Stomach (tissue), 19 donors: ENCODE measurements at places on chromosomes 5 and 9.

DNA sequence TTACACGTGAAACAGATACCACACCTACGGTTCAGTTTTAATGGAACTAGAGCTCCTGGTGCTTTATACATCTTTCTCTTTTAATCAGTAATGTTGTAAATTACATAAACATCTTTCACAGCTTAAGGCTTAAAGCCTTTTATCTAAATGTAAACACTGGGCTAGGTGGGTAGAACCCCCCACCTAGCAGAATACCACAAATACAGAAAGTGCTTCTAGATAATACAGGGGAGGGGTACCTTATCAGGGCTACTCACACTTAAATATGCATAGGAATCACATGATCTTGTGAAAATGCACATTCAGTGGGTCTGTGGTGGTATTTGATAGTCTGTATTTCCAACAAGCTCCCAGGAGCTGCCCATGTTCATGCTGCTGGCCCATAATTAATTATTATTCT is 256.4 kb upstream of the TARS1 start:
- DNase-seq: no peak

DNA sequence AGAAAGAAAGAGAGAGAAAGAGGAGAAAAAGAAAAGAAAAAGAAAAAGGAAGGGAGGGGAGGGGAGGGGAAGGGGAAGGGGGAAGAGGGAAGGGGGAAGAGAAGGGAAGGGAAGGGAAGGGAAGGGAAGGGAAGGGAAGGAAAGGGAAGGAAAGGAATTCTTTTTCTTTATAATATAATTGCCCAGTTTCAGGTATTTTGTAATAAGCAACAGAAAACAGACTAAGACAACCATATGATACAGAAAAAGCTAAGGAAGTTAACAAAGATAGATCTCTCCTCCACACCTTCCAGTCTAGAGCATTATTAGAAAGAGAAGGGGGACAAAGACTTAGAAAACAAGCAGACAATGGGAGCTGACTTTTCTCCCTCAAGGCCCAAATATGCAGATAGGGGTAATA is 31.0 kb downstream of the MEIKIN start:
- DNase-seq: no peak

GRCh38 chr9:135442075-135442474 is 37.5 kb upstream of the PPP1R26 start:
- no peak for DNase-seq

DNA sequence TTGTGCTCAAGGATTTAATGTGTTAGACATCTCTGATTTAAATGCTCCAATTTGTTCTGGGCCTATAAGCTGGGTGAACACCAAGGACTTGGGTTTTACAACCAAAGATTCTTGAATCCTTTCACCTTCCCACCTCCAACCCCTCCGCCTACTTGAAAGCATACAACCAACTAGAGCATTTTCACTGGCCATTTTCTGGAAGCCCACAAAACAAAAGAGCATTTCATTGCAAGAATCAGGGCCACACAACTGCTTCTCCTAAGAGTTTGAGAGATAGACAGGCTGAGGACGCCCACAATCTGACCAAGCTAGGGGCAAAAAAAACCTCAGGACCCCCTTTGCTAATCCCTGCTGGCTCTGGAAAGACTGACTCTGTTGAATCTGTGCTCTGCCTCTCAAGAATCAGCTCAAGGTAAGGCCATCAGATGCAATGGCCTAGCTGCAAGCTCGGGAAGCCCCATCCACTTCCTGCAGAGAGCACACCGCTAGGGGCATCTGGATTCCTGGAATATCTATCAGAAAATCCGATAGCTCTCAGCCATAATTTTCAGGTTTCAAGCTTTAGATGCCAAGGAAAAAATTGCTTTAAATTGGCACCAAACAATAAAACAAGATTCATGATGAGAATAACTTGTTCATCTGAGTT is 57.7 kb downstream of the RETREG1 start:
- no peak for DNase-seq

GRCh38 chr9:77433675-77434445 is 214.3 kb downstream of the GNA14 start:
- peak; percentile 90 for DNase-seq

DNA sequence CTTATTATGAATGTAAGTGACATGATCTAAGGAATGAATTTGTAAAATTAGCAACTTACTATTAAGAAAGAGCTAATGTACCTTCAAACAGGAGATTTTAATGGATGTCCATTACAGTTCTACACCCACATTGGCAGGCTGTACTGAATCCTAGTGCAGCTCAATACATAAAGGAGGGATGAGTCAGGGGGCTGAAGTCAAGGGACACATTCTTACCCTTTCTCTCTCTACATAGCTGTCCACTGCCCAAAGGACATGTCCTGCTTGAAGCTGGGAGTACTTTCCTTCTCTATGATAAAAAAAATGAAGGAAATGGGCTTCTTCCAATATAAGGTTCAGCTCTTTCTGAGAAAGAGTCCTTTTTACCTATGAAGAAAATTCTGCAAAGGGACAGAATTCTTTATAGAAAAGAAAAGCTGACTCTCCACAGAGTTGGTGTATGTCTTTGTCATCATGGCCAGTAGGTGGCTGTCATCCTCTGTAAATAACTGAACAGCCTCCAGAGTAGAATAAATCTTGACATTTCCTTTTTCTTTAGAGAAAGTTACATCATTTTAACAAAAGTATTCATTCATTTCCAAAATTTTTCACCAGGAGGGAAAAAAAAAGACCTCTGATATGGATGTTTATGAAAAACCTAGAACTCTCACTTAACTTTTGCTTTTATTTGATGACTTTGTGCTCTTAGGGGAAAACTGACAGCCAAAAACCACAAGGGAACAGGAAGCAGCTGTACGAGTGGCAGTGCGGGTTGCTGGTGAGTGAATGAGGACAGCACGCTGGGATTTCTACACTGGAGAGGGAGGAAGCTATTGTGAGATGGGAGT is 13.1 kb upstream of the IFNA14 start:
- DNase-seq: peak; percentile 55

GRCh38 chr5:620152-620551 is 8.0 kb downstream of the CEP72 start:
- DNase-seq: no peak

DNA sequence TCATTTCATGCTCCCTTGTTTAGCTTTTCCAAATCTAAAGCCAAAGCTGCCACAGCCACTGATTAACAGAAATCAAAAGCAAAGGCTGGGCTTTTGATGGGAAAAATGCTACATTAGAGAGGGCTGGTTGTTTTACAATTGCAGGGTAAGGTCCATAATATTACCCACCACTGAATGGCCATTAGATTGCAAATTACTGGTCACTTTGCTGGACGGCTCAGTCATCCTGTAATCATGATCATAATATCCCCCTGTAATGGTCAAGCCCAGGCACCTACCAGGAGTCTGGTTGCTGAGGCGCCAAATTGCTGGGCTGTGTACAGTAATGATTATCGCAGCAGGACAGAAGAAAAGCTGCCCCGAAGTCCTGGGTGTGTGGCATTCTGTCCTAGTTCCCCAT is 286.5 kb downstream of the ZSWIM6 start:
- DNase-seq: no peak

GRCh38 chr5:148446611-148447010 is 62.9 kb downstream of the FBXO38 start:
- DNase-seq: no peak

DNA sequence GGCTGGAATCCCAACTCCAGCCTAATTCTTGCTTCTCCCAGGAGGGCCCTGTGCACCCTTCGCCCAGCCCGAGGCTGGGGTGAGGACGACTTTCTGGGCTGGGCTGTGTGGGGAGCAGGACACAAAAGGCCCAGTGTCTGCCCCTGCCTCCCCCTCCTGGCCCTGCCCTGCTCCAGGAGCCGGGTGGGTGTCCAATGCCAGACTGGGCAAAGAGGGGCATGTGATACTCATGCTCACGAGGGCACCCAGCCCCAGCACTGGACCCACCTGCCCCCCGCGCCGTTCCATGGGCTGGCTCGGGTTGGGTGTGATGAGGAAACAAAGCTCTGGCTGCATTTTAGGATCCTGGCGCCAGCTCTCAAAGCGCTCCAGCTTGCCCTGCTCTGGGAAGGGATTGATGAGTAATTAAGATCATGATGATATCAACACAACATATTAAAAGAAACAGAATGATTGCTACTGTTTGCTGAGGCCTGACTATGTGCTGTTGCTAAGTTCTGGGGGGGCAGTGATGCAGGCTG is 30.7 kb downstream of the LHX2 start:
- DNase-seq: no peak

- no peak for DNase-seq
Observed at GRCh38 chr5:142605611-142606010, 80.3 kb downstream of the FGF1 start.

DNA sequence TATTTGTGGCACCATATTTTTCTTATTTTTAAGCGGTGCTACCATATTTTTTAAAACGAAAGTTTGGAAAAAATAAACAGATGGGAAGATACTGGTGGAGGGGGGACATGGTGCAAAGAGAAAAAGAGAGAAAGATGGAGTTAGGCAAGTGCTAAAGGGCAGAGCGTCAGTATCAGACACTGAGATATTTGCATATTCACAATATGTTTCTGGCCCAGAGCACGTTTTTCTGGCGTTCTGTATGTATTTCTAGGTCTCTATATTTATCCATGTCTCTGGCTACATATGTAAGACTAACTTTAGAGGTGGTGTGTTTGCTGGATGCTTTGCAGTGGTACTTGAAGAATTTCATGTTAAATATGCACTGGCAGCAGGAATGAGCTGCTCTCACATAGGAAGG is 414.0 kb downstream of the TLE4 start:
- DNase-seq: no peak

DNA sequence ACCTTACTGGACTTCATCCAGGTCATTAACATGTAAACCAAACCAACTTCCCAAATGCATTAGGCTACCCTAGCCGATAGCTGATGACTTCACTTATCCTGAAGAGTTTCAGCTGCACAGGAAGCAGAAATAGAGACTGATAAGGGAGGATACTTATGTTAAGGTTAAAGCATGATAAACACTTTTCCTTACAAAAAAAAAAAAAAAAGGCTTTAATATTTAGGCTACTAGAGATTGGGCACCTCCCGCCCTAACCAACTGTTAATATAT is 1.6 kb upstream of the MEF2C start:
- DNase-seq: peak; percentile 50

- peak; percentile 91 for DNase-seq
Observed at GRCh38 chr9:134556531-134557068, 85.0 kb upstream of the COL5A1 start.

DNA sequence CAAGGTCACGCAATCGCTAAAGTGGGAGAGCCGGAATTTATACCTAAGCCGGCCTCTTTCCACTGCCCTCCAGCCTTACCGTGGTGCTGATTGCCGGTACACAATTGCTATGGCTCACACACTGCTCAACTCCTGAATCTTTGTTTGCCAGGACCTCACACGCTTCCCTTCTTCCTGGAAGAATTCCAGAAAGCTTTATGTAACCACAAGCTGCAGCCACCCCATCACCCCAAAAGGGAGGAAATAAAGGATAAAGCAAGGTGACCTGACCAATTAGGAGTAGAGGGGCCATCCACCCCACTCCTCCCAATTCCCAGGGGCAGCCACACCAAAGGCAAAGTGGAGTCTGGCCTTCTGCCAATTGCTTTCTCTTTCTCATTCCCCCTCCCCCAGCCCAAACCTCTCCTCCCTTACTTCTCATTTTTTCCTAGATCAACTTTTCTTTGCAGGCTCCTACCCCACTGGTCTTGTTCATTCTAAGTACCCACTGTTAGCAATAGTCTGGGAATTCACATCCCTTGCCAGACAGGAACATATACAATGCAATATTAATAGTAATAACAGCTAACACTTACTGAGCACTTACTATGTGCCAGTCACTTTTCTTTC is 18.0 kb upstream of the CDC23 start:
- peak; percentile 50 for DNase-seq

DNA sequence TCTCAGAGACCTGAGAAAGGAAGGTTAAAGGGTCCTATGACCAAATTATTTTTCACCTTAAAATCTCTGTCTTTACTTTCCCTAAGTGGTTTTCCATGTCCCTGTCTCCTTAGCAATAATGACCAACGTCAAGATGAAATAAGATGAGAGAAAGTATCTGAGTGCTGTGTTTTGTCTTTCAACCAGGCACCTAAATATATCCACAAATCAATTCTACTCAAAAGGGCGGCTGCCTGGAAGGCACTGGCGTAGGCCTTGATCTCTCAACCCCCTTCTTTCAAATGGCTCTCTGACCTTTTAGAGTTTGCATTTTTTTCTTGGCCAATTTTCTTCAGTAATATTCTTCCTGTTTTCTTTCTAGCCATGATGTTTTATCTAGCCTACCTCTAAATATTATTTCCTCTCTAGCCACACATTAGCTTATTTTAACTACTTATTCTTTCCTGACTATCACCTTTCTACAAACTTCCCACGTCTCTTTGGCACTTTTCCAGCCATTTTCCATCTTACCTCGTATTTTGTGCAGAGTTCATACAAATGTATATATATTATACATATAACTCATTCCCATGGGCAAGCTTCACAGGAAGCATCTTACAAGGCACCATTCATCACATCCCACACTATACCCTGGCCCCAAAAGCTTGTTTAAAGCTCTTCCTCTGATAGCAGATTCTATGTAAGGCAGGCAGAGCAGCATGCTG is 204.5 kb downstream of the SNX18 start:
- DNase-seq: no peak

- no peak for DNase-seq
Observed at GRCh38 chr9:96619124-96619465, 548 bp downstream of the CDC14B start.
